ENCODE measurements at places on chromosomes 2 and 18. TPM values are rescaled to one million over a fixed set of nuclear protein-coding genes. Genes with fewer than 3 reads are reported as not detected.

The SPAST gene
- 32.6 TPM for total RNA-seq

The ERFE gene
- total RNA-seq = 2.3 TPM

The HRH4 gene
- total RNA-seq = 0.64 TPM

The DOCK10 gene
- 0.48 TPM for total RNA-seq

The C2orf80 gene
- total RNA-seq = not detected

The PDE1A gene
- 0.64 TPM for total RNA-seq

The EFR3B gene
- not detected for total RNA-seq

The WDR43 gene
- 116 TPM for total RNA-seq

The MDH1B gene
- total RNA-seq = 0.48 TPM

The HOXD3 gene
- not detected for total RNA-seq

The ABCG8 gene
- under 0.01 TPM for total RNA-seq

The CYP27C1 gene
- total RNA-seq = 0.43 TPM

The CMPK2 gene
- 1.4 TPM for total RNA-seq

The TUBA3D gene
- total RNA-seq = not detected

The MSH2 gene
- total RNA-seq = 13.0 TPM

The ABCA12 gene
- total RNA-seq = 16.2 TPM

The DSG1 gene
- 0.72 TPM for total RNA-seq

The GPR45 gene
- not detected for total RNA-seq

The IL1F10 gene
- not detected for total RNA-seq

The SERPINB12 gene
- total RNA-seq = 0.48 TPM

The GALR1 gene
- not detected for total RNA-seq

The FTCDNL1 gene
- total RNA-seq = 0.21 TPM

The INSIG2 gene
- total RNA-seq = 21.7 TPM

The ATAD2B gene
- total RNA-seq = 7.5 TPM

The INHA gene
- total RNA-seq = 0.48 TPM

The CEBPZOS gene
- total RNA-seq = 7.2 TPM

The COLEC12 gene
- 0.24 TPM for total RNA-seq
